Stimulated activated CD4-positive, alpha-beta T cell treated with anti-CD3 and anti-CD28 coated beads, Interleukin-1b, Interleukin-23, amount 100 ng/mL, for 24 hours (primary cell): ENCODE measurements at places on chromosomes 12 and 14.

GRCh38 chr12:104588921-104589590, 132.3 kb downstream of the CHST11 start:
- DNase-seq, result no peak

DNA sequence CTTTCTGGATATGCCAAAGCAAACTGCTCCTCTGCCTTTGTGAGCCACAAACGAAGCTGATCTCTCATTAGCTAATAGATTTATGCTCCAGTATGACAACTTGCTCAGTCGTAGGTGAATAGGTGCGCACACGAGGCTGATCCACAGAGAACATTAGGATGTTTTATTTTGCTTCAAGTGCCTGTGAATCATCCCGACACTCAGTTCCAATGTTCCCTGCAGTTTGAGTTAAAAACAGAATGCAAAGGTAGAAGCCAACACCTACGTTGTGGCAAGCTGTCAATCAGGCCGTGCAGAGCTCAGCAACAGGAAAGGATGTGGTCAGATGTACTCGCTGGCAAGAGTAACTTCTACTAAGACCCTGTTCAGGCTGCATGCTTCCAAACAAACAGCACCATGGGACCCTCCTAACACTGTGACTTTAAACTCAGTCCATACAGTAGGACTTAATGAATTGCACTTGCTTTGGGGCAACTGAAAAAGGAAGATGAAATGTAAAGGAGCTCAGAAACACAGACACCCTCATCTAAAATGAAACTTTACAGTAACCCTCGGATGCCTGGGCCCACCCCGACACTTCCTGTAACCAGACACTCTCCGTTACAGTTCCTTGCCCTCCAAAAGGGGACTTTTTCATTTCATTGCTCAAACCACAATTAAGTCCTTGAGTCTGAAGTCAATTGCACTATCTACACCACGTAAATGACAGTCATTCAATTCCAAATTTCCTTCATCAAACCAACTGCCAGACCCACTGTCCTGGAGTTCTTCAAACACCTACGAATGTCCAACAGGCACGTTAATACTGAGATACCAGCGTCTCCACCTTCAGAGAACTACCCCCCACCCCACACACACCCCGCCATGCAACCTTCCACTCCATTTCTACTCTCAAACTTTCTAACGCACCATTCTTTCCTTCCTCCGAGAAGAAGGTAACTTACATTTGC, 1.6 kb downstream of the CCDC88C start:
- no peak for DNase-seq

DNA sequence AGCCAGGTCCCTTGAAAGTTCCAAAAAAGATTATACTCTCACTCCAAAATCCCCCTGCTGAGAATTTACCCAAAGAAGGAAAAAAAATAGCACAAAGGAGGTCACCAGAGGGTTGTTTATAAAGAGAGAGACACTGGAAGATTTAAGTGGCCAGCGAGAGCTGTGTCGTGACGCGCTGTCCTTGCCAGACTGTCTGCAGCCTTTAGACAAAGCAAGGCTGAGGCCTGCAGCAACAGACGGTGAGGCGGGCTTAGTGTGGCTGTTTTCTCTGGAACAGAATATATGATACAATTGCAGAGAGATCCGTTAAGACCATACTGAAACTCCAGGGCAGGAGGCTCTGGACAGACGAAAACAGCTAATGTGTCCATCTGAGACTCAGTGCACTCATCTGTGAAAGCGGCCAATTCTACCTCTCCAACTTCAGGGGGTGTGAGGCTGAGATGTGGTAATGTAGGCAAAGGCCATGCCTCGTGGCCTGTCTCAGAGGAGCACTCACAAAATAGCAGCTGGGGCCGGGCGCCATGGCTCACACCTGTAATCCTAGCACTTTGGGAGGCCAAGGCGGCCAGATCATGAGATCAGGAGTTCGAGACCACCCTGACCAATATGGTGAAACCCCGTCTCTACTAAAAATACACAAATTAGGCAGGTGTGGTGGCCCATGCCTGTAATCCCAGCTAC, 36.2 kb downstream of the ANAPC7 start:
- no peak for DNase-seq

GRCh38 chr14:99571303-99571986, 32.6 kb downstream of the CCDC85C start:
- no peak for DNase-seq

DNA sequence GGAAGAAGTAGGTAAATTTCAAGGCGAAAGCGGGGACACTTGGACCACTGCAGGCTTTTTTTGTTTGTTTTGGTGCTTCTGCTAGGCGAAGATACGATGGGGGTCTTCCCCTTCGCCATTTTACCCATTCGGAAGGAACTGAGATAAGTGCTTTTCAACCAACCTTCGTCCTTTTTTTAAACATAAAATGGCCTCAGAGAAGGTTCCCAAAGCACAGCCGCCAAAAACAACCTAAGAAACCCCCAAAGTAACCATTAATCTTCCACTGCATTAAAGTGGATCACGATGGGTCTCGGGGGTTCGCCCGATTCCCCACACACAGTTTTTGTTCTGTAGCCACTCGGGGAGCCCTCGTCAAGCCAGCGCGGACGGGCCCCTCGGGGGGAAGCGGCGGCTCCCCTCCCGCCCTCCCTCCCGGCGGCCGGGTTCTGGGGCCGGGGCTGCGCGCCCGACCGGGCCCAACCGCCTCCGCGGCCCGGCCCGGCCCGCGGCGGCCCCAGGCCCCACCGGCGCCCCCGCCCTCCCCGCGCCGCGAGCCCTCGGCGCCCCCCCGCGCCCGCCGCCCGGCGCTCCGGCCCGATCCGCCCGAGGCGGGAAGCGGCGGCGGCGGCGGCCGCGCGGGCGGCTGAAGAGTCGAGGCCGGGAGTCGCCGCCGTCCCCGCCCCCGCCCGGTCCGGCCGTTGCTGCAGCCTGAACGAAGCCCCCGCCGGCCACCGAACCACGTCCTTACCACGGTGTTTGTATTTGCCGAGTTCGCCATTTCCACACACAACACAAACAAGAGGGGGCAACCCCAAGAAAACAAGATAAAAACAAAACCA, 790 bp downstream of the GTF2A1 start:
- no peak for DNase-seq

DNA sequence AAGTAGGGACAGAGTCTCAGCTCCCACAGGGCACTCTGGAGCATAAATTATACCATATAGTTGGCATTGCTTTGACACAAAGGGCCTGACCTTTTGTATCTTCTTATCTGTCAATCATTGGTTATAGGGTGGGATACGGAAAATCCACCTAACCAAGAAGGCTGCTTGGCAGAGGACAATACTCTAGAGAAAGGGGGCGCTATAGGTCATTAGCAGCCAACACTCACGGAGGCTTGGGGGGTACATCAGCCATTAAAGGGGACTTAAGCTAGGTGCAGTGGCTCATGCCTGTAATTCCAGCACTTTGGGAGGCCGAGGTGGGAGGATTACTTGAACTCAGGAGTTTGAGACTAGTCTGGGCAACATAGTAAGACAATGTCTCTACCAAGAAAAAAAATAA, 22.9 kb downstream of the SPTSSA start:
- DNase-seq, result no peak

- DNase-seq, result no peak
Observed at GRCh38 chr12:4979737-4980136, 63.9 kb upstream of the KCNA5 start.

GRCh38 chr12:41011939-41012338, 176.2 kb upstream of the PDZRN4 start:
- DNase-seq, result no peak

DNA sequence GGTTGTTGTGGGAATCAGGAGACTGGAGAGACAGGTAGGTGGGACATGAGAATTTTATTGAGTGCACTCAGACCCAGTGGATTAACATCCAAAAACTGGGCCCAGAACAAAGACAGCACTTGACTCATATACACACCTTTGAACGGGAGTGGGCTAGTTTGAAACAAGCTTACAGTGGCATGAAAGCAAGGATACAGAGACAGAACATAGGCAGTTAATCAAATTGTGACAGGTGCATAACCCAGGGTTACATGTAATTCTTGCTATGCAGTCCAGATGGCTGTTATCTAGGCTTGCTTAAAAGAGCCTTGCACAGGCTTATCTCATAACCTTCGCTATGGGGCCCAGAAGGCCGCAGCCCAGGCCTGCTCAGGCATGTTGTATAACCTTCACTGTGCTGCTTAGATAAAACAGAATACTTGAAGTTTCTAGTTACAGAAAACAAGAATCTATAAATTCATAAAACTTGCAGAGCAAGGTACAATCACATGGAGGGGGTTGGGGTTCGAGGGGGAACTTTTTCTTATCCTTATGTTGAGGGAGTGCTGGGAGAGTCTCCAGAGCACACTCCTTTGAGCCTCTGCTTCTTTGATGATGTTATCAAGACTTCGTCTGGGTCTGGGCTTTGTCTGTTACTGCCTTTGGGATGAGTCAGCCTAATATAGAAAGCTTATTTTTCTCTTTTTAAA, 81.7 kb downstream of the TNFAIP2 start:
- no peak for DNase-seq

- DNase-seq, result no peak
Observed at GRCh38 chr14:77284466-77284865, 13.5 kb upstream of the NGB start.
